ENCODE measurements at places on chromosomes 3 and 15. TPM values are rescaled to one million over a fixed set of nuclear protein-coding genes. Genes with fewer than 3 reads are reported as not detected.

DNA sequence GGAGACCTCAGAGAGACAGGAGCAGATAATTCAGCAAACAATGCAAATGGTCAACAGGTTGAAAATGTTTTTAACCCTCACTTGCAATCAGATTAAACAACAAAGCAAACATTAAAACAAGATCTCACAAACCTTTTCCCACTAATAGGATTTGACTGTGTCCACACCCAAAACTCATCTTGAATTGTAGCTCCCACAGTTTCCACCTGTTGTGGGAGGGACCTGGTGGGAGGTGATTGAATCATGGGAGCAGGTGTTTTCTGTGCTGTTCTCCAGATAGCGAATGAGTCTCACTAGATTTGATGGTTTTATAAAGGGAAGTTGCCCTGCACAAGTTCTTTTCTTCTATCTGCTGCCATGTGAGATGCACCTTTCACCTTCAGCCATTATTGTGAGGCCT, 1.3 kb upstream of the LYSMD4 start:
- H3K36me3 ChIP-seq, result no peaks in the 10 kb centered on the region
- H3K27me3 ChIP-seq, result no peaks in the 10 kb centered on the region
- H3K27ac ChIP-seq, result no peak overlapping the region
- no peak overlapping the region for H3K4me3 ChIP-seq
- no peak for DNase-seq

- H3K27me3 ChIP-seq, result no peaks in the 10 kb centered on the region
- H3K36me3 ChIP-seq, result peaks cover 4% of the 10 kb centered on the region
- no peaks in the 10 kb centered on the region for H3K4me1 ChIP-seq
- DNase-seq, result no peak
- H3K27ac ChIP-seq, result no peak overlapping the region
Measured at GRCh38 chr3:142467768-142468167, 19.9 kb upstream of the XRN1 start.

- no peaks in the 10 kb centered on the region for H3K36me3 ChIP-seq
Measured at GRCh38 chr15:26391567-26392194, 381.2 kb downstream of the GABRB3 start.

DNA sequence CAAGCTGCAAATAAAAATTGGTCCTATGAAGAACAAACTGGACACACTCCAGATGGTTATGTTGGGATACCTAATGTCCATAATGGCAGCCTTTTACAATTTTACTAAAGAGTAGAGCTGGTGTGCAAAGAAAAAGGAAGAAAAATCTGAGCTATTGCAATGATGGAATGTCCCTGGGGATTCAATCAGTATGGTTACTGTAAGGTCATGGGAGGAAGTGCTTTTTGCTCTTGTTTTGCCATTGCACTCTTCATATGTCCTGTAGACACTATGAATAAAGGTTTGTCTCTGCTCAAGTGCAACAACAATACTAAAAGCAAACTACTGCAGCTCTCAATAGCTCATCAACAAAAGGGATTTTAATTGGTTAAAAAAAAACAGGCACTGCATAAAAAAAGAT, 5.4 kb downstream of the PFN2 start:
- H3K4me3 ChIP-seq, result no peak overlapping the region
- no peaks in the 10 kb centered on the region for H3K27me3 ChIP-seq
- no peak overlapping the region for H3K27ac ChIP-seq

DNA sequence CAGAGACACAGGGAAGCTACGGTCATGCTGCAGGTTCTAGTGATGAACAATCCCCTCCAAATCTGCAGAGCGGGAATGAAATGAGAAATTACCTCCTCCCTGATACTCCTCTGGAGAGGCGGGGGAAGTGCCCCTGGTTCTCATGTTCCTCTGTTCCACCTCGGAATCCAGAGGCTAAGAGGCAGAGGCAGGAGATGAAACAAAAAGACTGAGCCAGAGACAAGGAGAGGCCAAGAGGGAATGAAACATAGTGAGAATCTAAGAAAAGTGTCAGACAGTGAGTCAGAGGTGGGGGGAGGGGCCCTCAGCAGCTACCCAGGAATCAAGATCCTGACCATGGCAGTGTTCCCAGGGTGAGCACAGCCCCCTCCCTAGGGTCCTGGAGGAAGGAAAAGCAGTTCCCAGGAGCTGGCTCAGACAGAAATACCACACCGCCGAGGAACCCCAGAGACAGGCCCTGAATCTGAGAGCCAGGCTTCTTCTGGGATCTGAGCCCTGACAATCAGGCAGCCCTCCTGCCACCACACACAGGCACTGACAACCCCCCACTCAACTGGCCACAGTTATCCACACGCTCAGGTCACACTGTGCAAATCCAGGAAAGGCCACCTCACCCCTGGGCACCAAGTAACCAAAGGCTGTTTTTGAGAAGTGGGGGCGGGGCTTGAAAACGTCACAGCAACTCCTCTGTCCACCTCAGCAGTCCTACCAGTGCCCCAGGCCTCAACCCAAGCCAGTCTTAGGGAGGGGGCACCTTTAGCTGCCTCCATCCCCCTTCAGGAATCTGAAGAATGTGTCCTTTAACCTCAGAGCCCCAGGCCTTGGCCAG, 2.4 kb downstream of the CSRNP1 start:
- no peak overlapping the region for H3K4me3 ChIP-seq
- peaks cover 58% of the 10 kb centered on the region for H3K4me1 ChIP-seq
- peak overlapping the region; percentile 96 for H3K27ac ChIP-seq
- no peaks in the 10 kb centered on the region for H3K27me3 ChIP-seq
- DNase-seq, result peak; percentile 79
- H3K36me3 ChIP-seq, result peaks cover 3% of the 10 kb centered on the region

GRCh38 chr3:11290743-11291680, 18.8 kb downstream of the ATG7 start:
- no peak overlapping the region for H3K4me3 ChIP-seq
- H3K36me3 ChIP-seq, result no peaks in the 10 kb centered on the region
- no peaks in the 10 kb centered on the region for H3K27me3 ChIP-seq
- DNase-seq, result no peak
- H3K27ac ChIP-seq, result peak overlapping the region; percentile 40
- peaks cover 9% of the 10 kb centered on the region for H3K4me1 ChIP-seq

GRCh38 chr3:78495301-78495700, 1272.5 kb downstream of the ROBO1 start:
- H3K27me3 ChIP-seq, result no peaks in the 10 kb centered on the region
- no peak for DNase-seq
- H3K4me1 ChIP-seq, result peaks cover 6% of the 10 kb centered on the region
- H3K36me3 ChIP-seq, result no peaks in the 10 kb centered on the region
- H3K4me3 ChIP-seq, result no peak overlapping the region

GRCh38 chr3:35965908-35966307, 326.6 kb downstream of the ARPP21 start:
- no peaks in the 10 kb centered on the region for H3K27me3 ChIP-seq
- no peak overlapping the region for H3K4me3 ChIP-seq
- H3K36me3 ChIP-seq, result no peaks in the 10 kb centered on the region
- no peak overlapping the region for H3K27ac ChIP-seq
- H3K4me1 ChIP-seq, result peaks cover 31% of the 10 kb centered on the region

GRCh38 chr15:98785807-98786621, 137.7 kb downstream of the IGF1R start:
- H3K27me3 ChIP-seq, result no peaks in the 10 kb centered on the region
- no peaks in the 10 kb centered on the region for H3K36me3 ChIP-seq
- peak; percentile 74 for DNase-seq
- peaks cover 32% of the 10 kb centered on the region for H3K4me1 ChIP-seq

DNA sequence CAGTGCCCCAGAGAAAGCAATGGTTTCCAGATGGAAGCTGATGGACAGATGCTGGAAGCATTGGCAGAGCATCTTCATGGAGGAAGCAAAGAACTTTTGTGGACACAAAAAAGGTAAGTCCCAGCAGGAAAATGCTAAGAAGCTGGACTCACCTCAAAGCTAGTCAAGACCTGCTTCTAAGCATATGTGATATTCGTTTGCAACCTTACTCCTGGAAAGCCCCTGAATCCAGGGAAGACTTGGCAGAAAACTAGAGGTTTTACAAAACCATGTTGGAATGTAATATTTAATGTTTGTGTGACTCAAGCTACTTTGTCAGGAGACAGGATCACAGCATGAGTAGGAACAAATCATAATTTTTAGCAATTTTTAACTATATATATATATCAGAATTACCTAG, 288.2 kb downstream of the BCHE start:
- no peaks in the 10 kb centered on the region for H3K4me1 ChIP-seq
- H3K4me3 ChIP-seq, result no peak overlapping the region
- no peaks in the 10 kb centered on the region for H3K27me3 ChIP-seq
- no peak for DNase-seq

- no peak overlapping the region for H3K27ac ChIP-seq
- no peaks in the 10 kb centered on the region for H3K36me3 ChIP-seq
- DNase-seq, result no peak
- peak overlapping the region; percentile 75 for H3K4me3 ChIP-seq
- peaks cover 7% of the 10 kb centered on the region for H3K4me1 ChIP-seq
- H3K27me3 ChIP-seq, result peaks cover 90% of the 10 kb centered on the region
Measured at GRCh38 chr15:96330064-96330449, 443 bp upstream of the NR2F2 start.

DNA sequence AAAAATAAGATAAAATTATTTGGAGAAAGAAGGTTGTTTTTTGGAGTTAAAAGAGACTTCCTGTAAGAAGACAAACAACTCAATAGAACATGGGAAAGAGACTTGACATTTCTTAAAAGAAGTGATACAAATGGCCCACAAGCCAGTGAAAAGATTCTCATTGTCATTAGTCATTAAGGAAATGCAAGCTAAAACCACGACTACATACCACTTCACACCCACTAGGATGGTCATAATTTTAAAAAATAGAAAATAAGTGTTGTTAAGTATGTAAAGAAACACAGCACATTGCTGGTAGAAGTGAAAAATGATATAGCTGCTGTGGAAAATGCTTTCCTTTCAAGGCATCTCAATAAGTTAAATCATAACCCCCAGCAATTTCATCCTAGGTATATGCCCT, 44.4 kb upstream of the GK5 start:
- H3K4me1 ChIP-seq, result no peaks in the 10 kb centered on the region
- H3K36me3 ChIP-seq, result no peaks in the 10 kb centered on the region
- DNase-seq, result no peak
- H3K4me3 ChIP-seq, result no peak overlapping the region
- H3K27ac ChIP-seq, result no peak overlapping the region

DNA sequence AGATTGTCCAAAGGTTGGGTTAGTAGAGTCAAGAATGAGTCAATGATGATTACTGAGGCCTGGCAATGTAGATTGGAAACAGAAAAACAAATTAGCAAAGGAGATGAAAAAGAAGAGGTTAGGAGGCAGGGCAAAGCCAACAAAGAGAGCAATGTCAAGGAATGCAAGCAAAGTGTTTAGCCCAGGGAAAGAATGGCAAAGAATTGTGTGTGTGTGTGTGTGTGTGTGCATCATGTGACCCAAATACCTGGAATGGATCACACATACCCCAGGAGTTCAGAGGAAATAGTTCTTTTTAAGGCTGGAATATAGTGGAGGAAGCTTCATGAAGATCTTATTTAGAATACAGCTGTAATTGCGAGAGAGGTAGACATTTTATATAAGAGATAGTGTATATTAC, 831.7 kb upstream of the ARPP21 start:
- no peaks in the 10 kb centered on the region for H3K4me1 ChIP-seq
- no peak overlapping the region for H3K27ac ChIP-seq
- no peak for DNase-seq
- H3K4me3 ChIP-seq, result no peak overlapping the region
- H3K36me3 ChIP-seq, result no peaks in the 10 kb centered on the region

DNA sequence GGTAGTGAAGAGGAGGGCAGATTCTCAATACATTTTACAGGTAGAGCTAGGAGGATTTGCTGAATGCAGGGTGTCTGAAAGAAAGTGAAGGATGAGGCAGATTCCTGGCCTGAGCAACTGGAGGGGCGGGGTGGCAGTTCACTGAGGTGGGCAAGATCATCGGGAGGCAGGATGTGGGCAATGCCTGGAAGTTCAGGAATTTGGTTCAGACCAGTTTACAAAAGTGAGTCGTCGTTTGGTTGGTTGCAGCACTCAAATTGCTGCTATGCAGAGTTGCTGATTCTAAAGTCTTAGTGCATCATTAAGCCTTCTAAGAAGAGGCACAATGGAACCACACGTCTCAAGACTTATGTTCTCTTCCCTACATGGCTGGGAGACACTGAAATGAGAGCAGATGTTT, 134.0 kb downstream of the MFSD1 start:
- H3K4me1 ChIP-seq, result no peaks in the 10 kb centered on the region
- DNase-seq, result no peak
- H3K27me3 ChIP-seq, result no peaks in the 10 kb centered on the region
- no peak overlapping the region for H3K4me3 ChIP-seq
- no peak overlapping the region for H3K27ac ChIP-seq

- H3K27me3 ChIP-seq, result no peaks in the 10 kb centered on the region
- DNase-seq, result no peak
- no peaks in the 10 kb centered on the region for H3K4me1 ChIP-seq
- no peak overlapping the region for H3K4me3 ChIP-seq
- H3K36me3 ChIP-seq, result no peaks in the 10 kb centered on the region
- no peak overlapping the region for H3K27ac ChIP-seq
Measured at GRCh38 chr3:3906171-3906570, 106.9 kb downstream of the LRRN1 start.

DNA sequence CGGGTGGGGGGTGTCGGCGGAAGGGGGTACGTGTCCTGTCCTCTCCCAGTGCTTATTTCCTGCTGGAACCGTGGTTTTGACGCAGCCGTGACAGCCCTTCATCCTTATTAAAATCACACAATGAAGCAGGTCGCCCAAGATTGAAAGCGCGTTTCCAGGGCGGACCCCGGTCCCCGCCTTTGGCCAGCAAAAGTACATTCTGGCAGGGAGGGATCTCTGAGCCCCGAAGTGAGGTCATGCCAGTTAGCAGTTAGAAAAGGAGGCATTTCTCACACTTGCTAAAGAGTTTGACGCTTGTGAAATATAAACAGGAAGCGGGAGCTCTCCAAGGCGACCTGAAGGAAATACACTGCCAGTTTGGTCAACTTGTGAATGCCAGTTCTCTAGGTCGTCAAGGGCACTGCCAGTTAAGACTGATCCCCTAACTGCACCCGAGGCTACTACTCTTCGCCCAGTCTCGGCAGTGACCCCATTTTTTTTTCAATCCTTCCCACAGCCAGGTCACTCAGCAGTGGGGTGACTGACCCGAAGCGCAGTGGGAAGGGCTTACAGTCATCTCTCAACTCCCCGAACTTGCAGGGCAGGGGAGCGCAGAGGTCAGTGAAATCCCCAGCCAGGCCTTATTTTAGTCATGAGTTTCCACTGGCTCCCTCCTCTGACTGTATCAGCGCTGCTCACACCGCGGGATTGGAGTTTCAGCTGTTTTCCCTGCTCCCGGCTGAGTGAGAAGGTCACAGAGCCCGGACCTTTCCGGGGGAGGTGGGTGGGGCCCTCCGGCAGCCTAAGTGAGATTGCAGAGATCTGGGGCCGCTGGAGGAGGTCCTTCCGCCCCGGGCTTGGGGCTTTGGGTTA, 2.0 kb upstream of the BHLHE40 start:
- H3K4me3 ChIP-seq, result peak overlapping the region; percentile 67
- peak overlapping the region; percentile 97 for H3K27ac ChIP-seq
- H3K27me3 ChIP-seq, result no peaks in the 10 kb centered on the region
- H3K36me3 ChIP-seq, result no peaks in the 10 kb centered on the region

Gene PDZRN3
- 81.9 TPM for total RNA-seq

Gene STRA6
- 32.5 TPM for total RNA-seq

Gene AMOTL2
- 103 TPM for total RNA-seq

Gene PARP9
- total RNA-seq, result 0.42 TPM

Gene SHISA5
- 86.0 TPM for total RNA-seq

Gene ADAM10
- total RNA-seq, result 129 TPM
